ENCODE measurements at places on chromosomes 3 and 15. TPM values are rescaled to one million over a fixed set of nuclear protein-coding genes. Genes with fewer than 3 reads are reported as not detected.

Gene DUOX1
- not detected for total RNA-seq

Gene B2M
- total RNA-seq, result 1,811 TPM

Gene DPPA2
- total RNA-seq, result not detected

Gene SLC12A1
- not detected for total RNA-seq

Gene STRIT1
- total RNA-seq, result not detected

Gene ITIH1
- not detected for total RNA-seq

Gene ABHD5
- total RNA-seq, result 7.2 TPM

Gene THBS1
- total RNA-seq, result 1,626 TPM

Data from pericardium fibroblast (primary cell).